Dermis blood vessel endothelial cell (primary cell): ENCODE measurements at places on chromosomes 7 and 10. TPM values are rescaled to one million over a fixed set of nuclear protein-coding genes. Genes with fewer than 3 reads are reported as not detected.
A peak's percentile ranks its signal among the peaks of the same experiment; 100 is the strongest.

DNA sequence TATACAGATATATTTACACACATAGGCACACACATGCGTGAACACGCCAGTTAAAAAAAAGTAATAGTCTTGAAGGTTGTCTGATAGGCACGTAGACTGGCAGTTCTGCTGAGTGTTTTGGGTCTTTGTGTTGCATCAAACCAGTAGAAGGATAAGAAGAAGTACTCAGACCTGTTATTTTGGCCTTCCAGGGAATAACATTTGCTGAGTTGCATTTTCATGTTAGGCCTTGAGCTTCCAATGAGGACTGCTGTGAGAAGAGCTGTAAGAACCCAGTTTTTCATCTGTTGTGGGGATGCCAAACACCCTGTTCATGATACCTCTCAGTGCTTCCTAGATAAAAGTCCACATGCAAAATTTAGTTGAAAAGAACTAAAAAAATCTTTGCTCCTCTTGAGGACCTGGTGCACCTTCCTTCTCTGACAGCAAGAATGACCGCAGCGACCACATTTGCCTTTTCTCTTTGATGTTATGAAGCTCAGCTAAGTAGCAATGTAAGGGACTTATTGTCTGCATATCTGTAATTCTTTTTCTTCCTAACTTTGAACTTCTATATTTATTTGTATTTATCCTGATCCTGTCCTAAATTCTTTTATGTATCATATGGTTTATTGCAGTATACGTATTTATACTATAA, 27.2 kb downstream of the HIPK2 start:
- no peak for DNase-seq

DNA sequence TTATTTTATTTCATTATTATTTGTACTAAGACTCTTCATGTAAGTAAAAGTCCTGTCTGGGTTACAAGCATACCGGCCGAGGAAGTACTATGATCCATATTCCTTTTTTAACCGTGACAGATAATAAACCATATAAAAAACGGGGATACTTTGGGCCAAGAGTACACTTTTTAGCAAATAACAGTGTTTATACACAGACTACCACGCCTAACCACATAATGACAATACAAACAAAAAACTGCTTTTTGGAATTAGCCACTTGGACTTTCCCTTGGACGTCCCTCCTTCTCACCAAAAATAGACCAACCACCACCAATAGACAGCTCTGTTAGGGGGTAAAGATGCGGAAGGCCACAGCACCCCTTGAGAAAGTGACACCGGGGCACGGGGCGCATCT, 800 bp downstream of the MINDY3 start:
- no peak for DNase-seq

DNA sequence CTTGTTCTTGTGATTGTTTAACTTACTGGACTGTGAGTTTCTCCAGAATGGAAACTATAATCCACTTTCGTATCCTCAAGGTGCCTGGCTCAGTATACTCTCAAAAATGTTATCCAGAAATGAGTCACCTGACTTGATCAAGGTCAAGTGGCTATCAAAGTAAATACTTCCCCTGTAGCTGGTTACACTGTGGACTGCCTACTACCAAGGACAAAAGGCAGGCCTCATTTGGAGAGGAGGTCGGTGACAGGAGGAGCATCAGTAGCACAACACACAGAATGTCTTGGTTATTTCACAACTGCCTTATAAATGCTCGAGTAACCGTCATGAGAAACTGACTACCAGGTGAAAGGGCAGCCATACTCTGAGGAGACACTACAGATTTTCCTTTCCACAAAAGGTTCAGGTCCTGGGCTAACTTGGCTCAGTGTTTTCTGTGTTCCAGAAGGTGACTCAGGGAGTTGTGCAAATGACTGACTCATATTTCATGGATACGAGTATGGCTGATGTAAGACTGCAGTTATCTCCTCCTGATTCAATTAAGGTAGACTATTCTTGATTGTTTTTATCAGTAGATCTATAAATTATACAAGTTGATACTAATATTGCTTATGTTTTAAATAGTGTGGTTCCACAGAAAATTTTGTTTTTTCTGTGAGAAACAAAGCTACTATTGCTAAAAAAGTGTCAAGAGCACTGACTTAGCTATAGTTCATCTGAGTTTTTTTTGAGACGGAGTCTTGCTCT, 4.2 kb upstream of the CCNY start:
- peak; percentile 81 for DNase-seq

DNA sequence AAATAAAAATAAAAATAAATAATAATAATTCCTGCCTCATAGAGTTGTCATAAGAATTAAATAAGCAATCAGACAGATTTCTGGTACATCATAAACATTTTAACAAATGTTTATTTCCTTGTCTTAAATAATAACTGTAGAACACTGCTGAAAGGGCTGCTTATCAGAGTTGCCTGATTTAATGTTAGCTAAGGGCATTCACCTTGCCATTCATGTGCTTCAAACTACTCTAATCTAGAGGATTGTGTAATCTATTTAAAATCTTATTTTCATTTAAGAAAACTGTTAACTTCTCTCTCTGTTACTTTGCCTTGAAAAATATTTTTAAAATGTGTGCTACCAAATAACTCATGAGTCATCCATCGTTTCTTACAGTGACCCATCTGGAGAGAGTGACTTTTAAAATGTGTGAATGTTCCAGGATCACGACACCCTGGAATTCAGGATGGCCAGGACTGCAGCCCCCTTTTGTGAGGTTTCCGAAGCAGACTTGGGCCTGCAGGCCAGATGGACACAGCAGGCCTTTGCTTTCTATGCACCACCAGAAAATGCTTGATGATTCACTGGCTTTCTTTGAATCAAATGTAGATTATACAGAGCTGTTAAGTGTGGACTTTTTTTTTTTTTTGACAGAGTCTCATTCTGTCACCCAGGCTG, 109.1 kb upstream of the TNS3 start:
- DNase-seq: no peak

GRCh38 chr7:54180796-54181195, 361.4 kb upstream of the VSTM2A start:
- DNase-seq: no peak

DNA sequence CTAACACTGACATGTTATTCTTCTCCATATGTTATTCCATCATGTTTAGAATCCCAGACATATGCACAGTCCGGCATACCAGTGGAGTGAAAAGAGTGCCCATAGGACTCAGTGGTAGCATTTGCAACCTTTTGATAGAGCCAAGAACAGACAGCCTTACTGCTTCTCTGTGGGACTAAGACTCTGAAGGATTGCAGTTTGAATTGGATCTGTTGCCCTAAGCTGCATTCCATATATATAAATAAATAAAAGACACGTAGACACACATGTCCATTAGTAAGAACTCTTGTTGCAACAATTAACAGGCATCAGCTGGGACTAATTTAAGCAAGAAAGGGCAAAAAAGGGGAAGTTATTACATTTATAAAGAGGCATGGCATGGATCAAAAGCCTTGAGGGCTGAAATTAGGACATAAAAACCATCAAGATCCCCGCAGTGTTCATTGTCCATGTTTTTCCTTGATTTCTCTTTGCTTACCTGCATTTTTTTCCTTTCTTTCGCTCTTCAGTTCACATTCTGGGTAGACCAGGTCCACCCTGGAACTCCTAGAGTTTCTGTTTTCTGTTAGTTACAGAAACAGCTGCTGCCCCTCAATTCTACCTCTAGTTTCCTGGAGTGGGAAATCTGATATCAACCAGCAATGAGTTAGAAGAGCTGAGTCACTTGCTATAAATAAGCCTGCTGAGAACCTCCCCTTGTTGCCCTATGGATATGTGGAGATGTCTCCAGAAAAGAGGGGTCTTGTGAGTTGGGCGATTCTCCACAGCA, 132.4 kb downstream of the SORCS1 start:
- DNase-seq: no peak

- DNase-seq: no peak
Observed at GRCh38 chr7:47358357-47358756, 223.6 kb downstream of the TNS3 start.

- DNase-seq: no peak
Observed at GRCh38 chr10:102120991-102121738, 997 bp upstream of the LDB1 start.

DNA sequence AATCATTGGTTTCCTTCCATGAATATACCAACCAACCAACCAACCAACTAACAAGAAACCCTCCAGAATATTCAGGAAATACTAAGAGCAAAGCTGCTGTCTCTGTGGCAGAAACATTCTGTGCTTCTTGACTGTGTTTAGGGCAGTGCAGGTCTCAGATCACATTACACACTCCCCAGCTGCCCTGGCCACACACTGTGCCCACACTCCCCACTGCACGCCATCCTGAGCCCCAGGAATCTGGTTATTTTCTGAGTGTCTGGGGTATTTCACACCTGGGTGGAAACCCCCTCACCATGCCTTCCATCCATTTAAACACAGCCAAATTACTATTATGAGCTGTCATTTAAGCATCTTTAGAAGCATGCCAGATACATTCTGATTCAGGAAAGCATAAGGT, 183.7 kb upstream of the ANK3 start:
- DNase-seq: no peak

DNA sequence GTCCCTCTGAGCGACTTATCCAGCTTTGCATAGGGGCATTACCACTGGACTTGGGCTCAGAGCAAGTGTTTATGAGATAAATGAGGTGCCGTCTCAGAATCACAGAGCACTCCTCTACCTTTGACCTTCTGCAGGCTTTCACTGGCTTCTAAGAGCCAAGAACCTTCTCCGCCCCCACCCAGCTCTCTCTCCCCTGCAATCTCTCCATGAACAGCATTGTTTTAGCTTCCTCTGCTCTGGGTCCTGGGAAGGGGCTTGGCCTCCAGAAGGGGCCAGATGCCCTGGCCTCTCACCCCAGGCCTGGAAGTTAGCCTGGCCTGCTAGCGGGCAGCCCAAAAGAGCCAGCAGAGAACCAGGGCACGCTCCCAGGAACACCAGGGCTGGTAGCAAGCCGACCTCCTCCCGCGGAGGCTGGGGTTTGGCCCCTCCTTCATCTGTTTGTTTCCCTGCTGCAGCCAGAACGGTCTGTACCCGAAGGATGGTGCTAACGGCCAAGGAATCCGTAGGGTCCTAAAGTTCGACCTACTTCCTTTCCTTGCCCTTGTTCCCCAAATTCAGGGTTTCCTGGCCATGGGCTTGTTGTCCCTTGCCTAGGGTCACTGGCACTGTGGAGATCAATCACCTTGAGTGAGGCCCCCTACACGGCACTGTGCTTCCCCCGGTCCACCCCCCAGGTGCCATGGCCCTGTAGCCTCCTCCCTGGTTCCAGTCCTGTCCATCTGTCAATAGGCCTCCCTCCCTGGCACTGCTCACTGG, 18.7 kb upstream of the DDIT4 start:
- peak; percentile 74 for DNase-seq

DNA sequence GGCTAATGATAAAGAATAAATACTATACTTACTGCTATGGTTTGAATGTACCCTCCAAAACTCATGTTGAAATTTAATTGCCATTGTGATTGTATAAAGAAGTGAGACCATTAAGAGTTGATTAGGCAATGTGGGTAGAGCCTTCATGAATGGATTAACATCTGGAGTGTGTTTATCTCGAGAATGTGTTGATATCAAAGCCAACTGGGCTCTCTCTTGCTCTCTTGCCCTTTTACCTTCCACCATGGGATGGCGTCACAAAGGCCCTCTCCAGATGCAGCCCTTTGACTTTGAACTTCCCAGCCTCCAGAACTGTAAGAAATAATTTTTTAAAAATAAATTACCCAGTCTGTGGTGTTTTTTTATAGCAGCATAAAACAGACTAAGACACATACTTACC, 50.1 kb upstream of the GHITM start:
- DNase-seq: no peak

- DNase-seq: peak; percentile 12
Observed at GRCh38 chr7:140403878-140404564, at the start of gene RAB19. RAB19 (plus strand) TSS chr7:140404058; CDS start chr7:140407647, 3,589 bp downstream.

DNA sequence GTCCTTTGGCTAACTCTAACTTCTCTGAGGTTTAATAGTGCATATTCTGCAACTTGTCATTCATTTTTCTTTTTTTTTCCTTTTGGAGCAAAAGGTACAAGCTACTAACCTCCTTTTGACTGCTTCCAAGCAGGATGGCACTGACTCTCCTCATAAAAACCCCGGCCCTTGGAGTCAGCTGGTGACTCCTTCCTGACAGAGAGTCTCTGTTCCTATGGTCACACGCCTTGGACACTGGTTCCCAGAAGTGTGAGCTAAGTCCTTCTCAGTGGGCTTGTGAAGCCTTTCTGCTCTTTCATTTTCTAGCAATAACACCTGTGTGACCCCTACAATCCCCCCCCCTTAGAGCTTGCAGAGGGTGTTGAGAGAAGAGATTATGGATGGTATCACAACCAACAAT, 21.7 kb downstream of the DOCK4 start:
- no peak for DNase-seq

- DNase-seq: no peak
Observed at GRCh38 chr10:88385601-88386203, 197.4 kb downstream of the RNLS start.

GRCh38 chr10:70799124-70799523, 13.9 kb upstream of the TBATA start:
- DNase-seq: no peak

GRCh38 chr10:118307220-118307619, 34.9 kb downstream of the FAM204A start:
- no peak for DNase-seq

DNA sequence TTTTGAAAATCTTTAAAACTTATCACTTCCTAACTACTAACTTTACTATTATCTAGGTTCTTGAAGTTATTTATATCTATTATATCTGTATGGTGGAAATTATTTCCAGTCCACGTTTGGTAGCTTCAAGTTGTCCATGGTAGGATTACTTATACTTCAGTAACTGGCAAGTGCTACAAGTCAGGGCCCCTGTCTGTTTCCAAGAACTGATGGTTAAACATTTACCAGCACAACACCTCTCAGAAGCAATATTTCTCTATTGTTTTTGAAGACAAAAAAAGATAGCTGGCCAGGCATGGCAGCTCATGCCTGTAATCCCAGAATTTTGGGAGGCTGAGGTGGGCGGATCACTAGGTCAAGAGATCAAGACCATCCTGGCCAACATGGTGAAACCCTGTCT, 240.4 kb upstream of the RHOBTB1 start:
- DNase-seq: no peak

DNA sequence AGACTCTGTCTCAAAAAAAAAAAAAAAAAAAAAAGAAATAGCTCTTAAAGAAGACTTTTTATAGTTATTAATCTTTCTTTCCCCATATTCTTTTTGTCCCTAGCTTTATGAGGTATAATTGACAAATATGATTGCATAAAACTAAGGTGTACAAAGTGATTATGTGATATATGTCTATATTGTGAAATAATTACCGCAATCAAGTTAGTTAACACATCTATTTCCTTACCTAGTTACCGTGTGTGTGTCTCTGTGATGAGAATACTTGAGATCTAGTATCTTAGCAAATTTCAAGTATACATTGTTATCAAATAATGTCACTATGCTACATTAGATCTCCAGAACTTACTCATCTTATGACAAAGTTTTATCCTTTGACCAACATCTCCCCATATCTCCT, 30.7 kb upstream of the UBN2 start:
- DNase-seq: no peak

- no peak for DNase-seq
Observed at GRCh38 chr10:90484518-90484917, 373.3 kb downstream of the HTR7 start.

ACHE gene
- total RNA-seq: 1.2 and 4.9 TPM in 2 replicates

ZP3 gene
- total RNA-seq: 1.0 and 2.8 TPM in 2 replicates

MUC12 gene
- total RNA-seq: not detected in 2 replicates

GPR37 gene
- 0.14 and 0.17 TPM in 2 replicates for total RNA-seq
